Activated CD8-positive, alpha-beta memory T cell treated with anti-CD3 and anti-CD28 coated beads for 1 hour (primary cell): ENCODE measurements at places on chromosomes 6 and 20.

GRCh38 chr20:60078351-60079250 lies 120.4 kb downstream of the CDH26 start:
- DNase-seq = no peak

DNA sequence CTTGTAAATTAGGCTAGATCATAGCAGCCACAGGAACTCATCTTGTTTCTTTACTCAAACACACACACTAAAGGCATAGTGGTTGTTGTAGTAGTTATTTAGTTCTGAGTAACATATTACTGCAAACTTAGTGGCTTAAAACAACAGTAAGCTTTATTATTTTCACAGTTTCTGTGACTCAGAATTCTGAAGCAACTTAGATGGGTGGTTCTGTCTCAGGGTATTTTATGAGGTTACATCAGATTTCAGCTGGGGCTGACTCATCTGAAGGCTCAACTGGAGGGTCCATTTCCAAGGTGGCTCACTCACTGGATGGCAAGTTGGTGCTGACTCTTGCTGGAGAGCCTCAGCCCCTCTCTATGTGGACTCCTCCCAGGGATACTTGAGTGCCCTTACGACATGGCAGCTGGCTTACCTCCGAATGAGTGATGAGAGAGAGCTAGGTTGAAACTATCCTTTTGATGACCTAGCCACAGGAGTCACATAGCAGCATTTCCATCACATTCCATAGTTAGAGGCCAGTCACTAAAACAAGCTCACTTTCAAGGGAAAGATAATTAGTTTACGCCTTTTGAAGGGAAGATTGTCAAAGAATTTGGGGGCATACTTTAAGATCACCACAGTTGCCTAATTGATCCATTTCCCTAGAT lies 136.5 kb upstream of the PRND start:
- no peak for DNase-seq

DNA sequence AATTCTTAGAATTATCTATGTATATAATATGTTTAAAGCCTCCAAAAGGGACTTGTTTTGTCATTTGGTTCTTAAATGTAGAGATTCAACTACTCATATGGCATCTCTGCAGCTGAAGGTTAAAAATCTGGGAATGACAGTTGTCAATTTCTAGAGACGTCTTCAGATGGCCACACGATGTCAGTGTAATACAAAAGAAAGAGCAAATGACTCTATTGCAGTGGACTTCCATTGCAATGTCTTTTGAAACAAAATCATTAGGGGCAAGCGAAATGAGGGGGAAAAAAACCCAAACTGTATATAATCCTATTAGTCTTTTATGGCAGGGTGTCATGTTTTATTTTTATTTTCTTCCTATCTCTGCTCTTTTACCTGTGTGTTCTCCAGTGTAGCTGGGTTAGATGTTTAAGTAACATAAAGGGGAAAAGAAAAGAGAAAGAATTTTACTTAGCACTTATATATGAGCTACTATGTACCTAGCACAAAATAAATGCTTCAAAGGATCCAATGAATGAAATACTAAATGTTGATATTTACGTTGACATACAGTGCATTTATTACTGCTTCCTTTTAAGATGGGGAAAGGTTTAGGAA lies 26.2 kb downstream of the CCN2 start:
- DNase-seq = no peak

DNA sequence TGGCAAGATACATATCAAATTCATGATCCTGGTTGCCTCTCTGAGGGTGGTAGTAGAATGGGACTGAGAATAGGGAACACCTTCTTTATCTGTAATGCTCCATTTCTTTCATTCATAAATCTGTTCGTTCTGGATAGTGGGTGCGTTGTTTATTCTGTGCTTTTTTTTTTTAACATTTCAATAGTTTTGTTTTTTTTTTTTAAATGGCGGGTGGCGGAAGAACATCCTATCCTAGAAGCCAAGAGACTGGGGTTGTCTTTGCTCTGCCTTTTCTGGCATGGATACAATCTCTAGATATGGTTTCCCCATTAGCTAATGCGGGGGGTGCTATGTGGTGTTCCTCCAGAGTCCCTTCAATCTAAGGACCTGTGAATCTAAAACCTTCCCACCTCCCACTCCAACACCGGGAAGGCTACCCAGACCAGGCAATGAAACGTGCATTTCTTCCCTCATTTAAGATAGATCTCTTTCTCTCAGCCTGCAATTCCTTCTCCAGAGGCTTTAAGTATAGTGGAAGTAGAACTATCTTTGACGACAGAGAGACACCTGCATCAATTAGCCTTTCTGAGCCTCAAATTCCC lies 883 bp upstream of the CCDC28A start:
- no peak for DNase-seq

- no peak for DNase-seq
Observed at GRCh38 chr20:25011261-25011660, 18.7 kb upstream of the APMAP start.

GRCh38 chr20:1331101-1331500 lies 2.2 kb upstream of the SDCBP2 start:
- no peak for DNase-seq
